ENCODE measurements at places on chromosomes 3 and 15. TPM values are rescaled to one million over a fixed set of nuclear protein-coding genes. Genes with fewer than 3 reads are reported as not detected.

GRCh38 chr3:51374456-51374855 is 10.6 kb upstream of the MANF start:
- peaks cover 4% of the 10 kb centered on the region for H3K27me3 ChIP-seq
- H3K4me3 ChIP-seq: no peak overlapping the region
- no peak for DNase-seq
- H3K36me3 ChIP-seq: peaks cover under 1% of the 10 kb centered on the region

GRCh38 chr15:79496838-79497237 is 64.7 kb downstream of the MINAR1 start:
- H3K27me3 ChIP-seq: peaks cover 40% of the 10 kb centered on the region
- H3K4me3 ChIP-seq: no peak overlapping the region
- DNase-seq: no peak
- no peak overlapping the region for H3K27ac ChIP-seq
- H3K36me3 ChIP-seq: peaks cover 3% of the 10 kb centered on the region

DNA sequence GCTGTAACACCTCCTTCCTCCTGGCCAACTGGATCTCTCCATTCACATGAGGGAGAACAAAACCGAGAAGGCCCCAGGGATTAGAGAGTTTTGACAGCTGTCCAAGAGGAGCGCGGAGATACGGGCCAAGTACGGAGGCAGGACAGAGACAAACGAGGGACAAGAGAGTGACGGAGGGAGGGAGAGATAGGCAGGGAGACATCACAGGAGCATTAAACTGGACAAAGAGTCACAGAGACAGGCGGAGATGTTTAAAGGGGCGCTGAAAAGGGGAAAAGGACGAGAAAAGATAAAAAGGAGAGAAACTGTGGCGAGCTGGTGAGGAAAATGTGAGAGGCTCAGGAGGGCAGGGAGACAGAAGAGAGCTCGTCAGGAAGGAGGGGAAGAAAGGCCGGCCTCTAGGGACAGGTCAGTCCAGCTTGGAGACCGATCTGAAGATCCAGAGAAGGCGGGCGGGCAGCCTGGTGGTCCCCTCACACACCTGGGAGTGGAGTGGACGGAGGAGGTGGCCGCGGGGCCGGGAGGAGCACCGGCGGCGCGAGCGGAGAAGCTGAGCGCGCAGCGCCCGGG is 40.5 kb upstream of the ROPN1 start:
- H3K27me3 ChIP-seq: peaks cover 48% of the 10 kb centered on the region
- DNase-seq: no peak
- H3K27ac ChIP-seq: no peak overlapping the region
- H3K36me3 ChIP-seq: peaks cover 10% of the 10 kb centered on the region

- peaks cover 21% of the 10 kb centered on the region for H3K4me1 ChIP-seq
- no peak overlapping the region for H3K27ac ChIP-seq
- H3K4me3 ChIP-seq: no peak overlapping the region
- H3K36me3 ChIP-seq: peaks cover 11% of the 10 kb centered on the region
- no peak for DNase-seq
These were observed 101.1 kb downstream of the ADCY5 start for GRCh38 chr3:123347691-123348264.

DNA sequence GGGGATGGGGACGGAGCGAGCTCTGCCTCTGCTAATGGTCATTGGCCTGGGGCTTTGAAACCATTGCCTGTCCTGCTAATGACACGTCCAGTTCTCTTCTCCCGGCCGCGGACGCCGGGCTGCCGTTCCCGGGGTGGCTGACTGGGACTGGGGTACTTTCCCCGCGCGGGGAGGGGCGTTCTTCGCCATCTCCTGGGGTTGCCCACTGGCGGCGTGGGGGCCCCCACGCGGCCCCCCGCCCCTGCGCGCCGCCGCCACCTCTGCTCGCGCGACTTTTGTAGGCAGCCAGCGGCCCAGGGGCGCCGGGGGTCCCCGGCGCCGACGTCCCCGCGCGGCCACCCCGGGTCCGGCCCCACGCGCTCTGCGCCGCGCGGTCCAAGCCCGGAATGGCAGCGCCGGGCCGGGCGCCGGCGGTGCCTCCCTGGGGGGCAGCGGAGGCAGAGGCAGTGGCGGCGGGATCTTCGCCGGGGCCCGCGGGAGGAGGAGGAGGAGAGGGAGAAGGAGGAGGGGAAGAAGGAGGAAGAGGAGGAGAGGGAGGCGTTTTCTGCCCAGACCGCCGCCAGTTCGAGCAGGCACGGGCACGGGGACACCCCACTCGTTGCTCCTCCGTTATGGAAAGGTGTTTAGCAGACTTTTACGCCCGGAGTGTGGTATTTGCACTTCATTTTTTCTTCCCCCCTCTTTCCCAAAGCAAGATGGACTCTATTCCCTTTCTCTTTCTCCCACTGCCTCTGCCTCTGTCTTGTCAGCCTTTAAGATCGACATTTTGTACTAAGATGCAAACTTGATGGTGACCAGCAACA is 2.3 kb downstream of the BBX start:
- peak overlapping the region; percentile 99 for H3K4me3 ChIP-seq
- H3K36me3 ChIP-seq: peaks cover 10% of the 10 kb centered on the region
- H3K27me3 ChIP-seq: no peaks in the 10 kb centered on the region
- DNase-seq: peak; percentile 58
- H3K27ac ChIP-seq: peak overlapping the region; percentile 96

DNA sequence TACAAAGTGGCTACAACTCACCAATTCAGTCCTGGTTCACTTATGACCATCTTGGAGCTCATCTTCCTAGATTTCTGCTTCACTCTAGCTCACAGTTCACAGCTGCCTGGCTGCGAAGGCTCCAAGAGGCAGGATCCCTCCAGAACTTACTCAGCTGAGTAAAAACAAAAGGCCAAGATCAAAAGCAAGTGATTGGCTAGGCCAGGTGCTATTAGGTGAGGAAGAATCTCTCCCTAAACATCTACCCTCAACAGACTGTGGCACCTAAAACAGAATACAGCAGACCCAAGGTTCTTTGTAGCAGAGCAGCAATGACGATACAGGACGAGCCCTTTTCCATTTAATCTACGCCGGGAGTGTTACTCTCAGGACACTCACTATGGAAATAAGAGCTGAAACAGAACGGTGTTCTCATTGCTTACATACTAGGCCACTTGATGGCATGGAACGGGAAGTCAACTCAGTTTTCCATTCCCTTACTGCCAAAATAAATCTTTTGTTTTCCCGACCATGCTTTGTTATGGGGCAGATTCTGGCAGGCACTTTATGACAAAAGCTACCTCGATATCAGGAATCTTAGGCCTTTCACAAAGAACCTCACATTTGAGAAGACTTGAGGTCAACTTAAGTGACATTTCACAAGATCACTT is 901 bp downstream of the ICE2 start:
- H3K36me3 ChIP-seq: peaks cover 10% of the 10 kb centered on the region
- no peaks in the 10 kb centered on the region for H3K27me3 ChIP-seq
- H3K27ac ChIP-seq: peak overlapping the region; percentile 99

- H3K4me3 ChIP-seq: no peak overlapping the region
- no peaks in the 10 kb centered on the region for H3K36me3 ChIP-seq
These were observed 103.6 kb downstream of the RSRC1 start for GRCh38 chr3:158213461-158213860.

DNA sequence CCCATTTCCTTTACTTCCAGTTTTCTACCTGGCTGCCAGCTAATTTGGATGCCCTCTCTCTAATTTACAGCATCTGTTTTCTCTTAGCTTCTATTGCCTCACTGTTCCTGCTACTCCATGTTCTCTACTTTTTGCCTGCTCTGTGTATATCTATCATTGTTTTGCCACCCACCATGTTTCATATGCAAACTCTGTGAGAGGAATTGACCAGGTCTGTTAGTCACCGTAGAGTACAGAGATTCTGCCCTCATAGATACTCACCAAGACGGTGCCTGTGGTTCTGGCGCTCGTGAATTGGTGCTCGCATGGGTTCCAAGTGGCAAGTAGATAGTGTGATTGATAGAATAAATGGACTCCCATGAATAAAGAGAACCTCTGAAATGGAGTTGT is 288.8 kb downstream of the CNTN6 start:
- H3K4me1 ChIP-seq: no peaks in the 10 kb centered on the region
- H3K4me3 ChIP-seq: no peak overlapping the region
- no peaks in the 10 kb centered on the region for H3K27me3 ChIP-seq
- H3K36me3 ChIP-seq: no peaks in the 10 kb centered on the region
- H3K27ac ChIP-seq: no peak overlapping the region

- no peaks in the 10 kb centered on the region for H3K4me1 ChIP-seq
- no peak overlapping the region for H3K27ac ChIP-seq
- no peak overlapping the region for H3K4me3 ChIP-seq
- H3K36me3 ChIP-seq: peaks cover 2% of the 10 kb centered on the region
- H3K27me3 ChIP-seq: peaks cover 55% of the 10 kb centered on the region
These were observed 51.6 kb downstream of the GATM start for GRCh38 chr15:45326741-45327140.

GRCh38 chr3:51530485-51530884 is 8.0 kb upstream of the RAD54L2 start:
- H3K4me3 ChIP-seq: no peak overlapping the region
- peaks cover 14% of the 10 kb centered on the region for H3K27me3 ChIP-seq
- no peak for DNase-seq
- H3K36me3 ChIP-seq: peaks cover 2% of the 10 kb centered on the region
- H3K4me1 ChIP-seq: no peaks in the 10 kb centered on the region
- no peak overlapping the region for H3K27ac ChIP-seq

DNA sequence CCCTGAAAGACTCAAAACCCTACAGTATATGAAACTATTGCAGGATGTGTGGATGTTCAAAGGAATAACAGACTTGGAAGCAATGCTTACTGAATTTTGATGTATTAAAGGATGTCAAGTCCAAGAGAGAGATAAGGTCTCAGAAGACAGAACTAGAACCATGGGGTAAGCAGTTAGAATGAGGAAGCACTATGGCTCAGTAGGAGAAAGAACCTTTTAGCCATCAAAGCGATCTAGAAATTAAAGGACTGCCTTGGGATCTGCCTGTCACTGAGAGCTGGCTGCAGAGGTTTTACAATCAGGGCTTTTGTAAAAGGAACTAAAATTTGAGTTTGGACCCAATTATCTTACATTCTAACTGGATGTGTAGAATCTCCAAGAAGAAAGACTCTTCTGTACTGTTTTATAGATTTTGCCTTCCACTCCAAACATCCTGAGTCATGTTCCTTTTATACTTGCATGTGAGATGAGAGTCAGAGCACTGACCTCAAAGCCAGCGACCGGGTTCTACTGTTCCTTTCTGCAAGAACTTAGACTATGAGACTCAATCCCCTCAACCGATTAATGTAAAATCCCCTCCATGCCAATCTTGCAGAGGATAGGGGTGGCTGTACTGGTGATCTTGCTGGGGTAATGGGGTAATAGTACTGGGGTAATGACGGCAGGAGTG is 412.3 kb upstream of the TPRG1 start:
- H3K4me3 ChIP-seq: no peak overlapping the region
- no peak for DNase-seq
- no peaks in the 10 kb centered on the region for H3K4me1 ChIP-seq

- H3K36me3 ChIP-seq: peaks cover 2% of the 10 kb centered on the region
- peak overlapping the region; percentile 95 for H3K27ac ChIP-seq
- no peaks in the 10 kb centered on the region for H3K27me3 ChIP-seq
- peak; percentile 68 for DNase-seq
- H3K4me3 ChIP-seq: peak overlapping the region; percentile 96
These were observed 506 bp upstream of the ATP1B3 start for GRCh38 chr3:141875893-141876380.

DNA sequence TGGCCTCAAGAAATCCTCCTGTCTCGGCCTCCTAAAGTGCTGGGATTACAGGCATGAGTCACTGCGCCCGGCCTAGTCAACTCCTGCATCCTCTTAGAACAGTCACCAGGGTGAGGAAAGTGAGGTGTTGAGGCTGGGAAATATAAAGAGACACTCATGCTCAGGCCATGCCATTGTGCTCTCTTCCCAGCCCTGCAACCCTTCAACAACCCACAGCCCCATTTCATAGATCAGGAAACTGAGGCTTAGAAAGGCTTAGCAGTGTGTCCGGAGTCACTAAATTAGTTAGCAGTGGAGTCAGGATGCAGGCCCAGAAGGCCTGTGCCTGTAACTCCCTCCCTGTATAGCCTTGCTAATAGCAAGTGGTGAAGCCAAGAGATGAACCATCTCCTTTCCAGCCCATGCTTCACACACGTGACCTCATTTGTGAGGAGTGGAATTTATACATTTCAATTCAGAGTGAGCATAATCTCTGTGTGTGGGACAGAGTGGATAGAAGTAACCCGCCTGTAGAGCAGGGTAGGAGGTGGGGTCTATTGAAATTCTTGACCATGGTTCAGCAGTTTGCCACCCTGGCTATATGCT is 51.7 kb upstream of the USP3 start:
- H3K4me3 ChIP-seq: no peak overlapping the region
- no peak for DNase-seq
- peaks cover 4% of the 10 kb centered on the region for H3K27me3 ChIP-seq
- peaks cover 2% of the 10 kb centered on the region for H3K4me1 ChIP-seq
- H3K27ac ChIP-seq: no peak overlapping the region

DNA sequence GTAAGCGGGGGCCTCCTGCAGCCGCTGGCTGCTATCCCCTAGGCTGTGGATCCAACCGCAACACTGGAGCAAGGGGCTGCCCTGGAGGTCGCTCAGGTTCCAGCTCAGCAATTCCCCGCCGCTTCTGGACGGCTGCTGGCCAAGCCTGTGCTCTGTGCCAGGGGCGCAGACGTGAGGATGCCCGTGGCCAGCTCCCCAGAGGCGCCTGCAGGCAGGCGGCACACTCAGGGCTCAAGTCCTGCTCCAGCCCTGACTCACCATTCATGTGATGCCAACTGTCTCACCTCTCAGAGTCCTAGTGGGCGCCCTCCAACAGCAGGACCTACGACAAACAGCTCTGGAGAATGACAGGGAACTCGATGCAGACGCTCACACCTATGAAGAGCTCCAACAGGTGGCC is 31.6 kb downstream of the KLHL25 start:
- peak overlapping the region; percentile 45 for H3K27ac ChIP-seq
- DNase-seq: no peak
- no peak overlapping the region for H3K4me3 ChIP-seq
- H3K4me1 ChIP-seq: peaks cover 17% of the 10 kb centered on the region
- no peaks in the 10 kb centered on the region for H3K36me3 ChIP-seq
- no peaks in the 10 kb centered on the region for H3K27me3 ChIP-seq

Gene SATB1
- 208 TPM for total RNA-seq

Gene GOLGA6D
- total RNA-seq: 0.10 TPM

Gene ROPN1
- total RNA-seq: not detected

Gene P2RY14
- total RNA-seq: 0.90 TPM

Gene KBTBD13
- not detected for total RNA-seq

Gene SCAANT1
- 1.7 TPM for total RNA-seq

Gene DISP2
- 0.03 TPM for total RNA-seq

Gene DUOX1
- total RNA-seq: not detected

Gene SLC51B
- not detected for total RNA-seq

Gene ACTL6A
- total RNA-seq: 30.5 TPM

Gene PP2D1
- not detected for total RNA-seq

Gene CTXND1
- total RNA-seq: not detected

Gene ULK4
- 30.5 TPM for total RNA-seq
